ENCODE measurements at places on chromosomes 4 and X.

GRCh38 chr4:70666369-70666768 is at the start of gene JCHAIN:
TSS of gene JCHAIN (minus strand) at chr4:70666508. CDS start at chr4:70666490, 18 bp downstream.
- no peak within 1 kb of the TSS for H3K4me3 ChIP-seq
- peaks cover 11% of the 10 kb centered on the region for H3K27me3 ChIP-seq
- H3K27ac ChIP-seq = no peak within 1 kb of the TSS
- no peak for DNase-seq
- no peaks in the 10 kb centered on the region for H3K4me1 ChIP-seq

DNA sequence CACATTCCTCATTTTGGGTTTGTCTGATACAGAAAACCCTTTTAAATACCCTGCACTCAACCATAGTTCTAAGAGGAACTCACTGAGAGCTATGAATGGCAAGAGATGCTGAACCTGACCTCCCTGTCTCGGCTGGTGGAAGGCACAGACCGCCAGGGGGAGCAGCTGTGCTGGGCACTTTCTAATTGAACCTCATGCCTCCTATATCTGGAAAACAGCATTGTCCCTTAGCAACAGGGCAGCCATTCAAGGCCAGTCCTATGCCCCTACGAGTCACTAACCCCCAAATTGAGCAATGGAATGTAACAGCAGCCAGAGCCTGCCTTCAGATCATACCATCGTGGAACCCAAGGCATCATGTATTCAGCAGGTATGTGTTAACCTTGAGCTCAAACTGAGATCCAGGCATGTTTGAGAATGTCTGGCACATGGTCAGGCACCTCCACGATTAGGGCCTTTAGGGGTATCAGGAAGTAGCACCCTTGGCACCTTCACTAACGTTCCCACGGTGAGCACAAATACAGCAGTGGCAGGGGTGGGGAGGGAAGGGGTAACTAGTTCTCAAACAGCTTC is 5.1 kb downstream of the USP27X start:
- H3K4me3 ChIP-seq = no peak overlapping the region
- H3K27me3 ChIP-seq = no peaks in the 10 kb centered on the region
- H3K36me3 ChIP-seq = no peaks in the 10 kb centered on the region
- H3K4me1 ChIP-seq = peaks cover 11% of the 10 kb centered on the region
- no peak overlapping the region for H3K27ac ChIP-seq

GRCh38 chrX:48785186-48785539 is 1.2 kb upstream of the GATA1 start:
- H3K27me3 ChIP-seq = no peaks in the 10 kb centered on the region
- H3K4me3 ChIP-seq = no peak overlapping the region
- peaks cover 4% of the 10 kb centered on the region for H3K4me1 ChIP-seq
- no peak for DNase-seq
- no peaks in the 10 kb centered on the region for H3K36me3 ChIP-seq

- no peak within 1 kb of the TSS for H3K27ac ChIP-seq
- DNase-seq = no peak
- H3K36me3 ChIP-seq = no peaks in the 10 kb centered on the region
- no peaks in the 10 kb centered on the region for H3K4me1 ChIP-seq
Measured at GRCh38 chr4:168092176-168092712, at the start of gene ANXA10. TSS of gene ANXA10 (plus strand) at chr4:168092537. CDS start at chr4:168092701, 164 bp downstream.

GRCh38 chr4:142474398-142475087 is 371.6 kb downstream of the INPP4B start:
- no peak overlapping the region for H3K4me3 ChIP-seq
- peak; percentile 14 for DNase-seq
- no peaks in the 10 kb centered on the region for H3K36me3 ChIP-seq

- no peaks in the 10 kb centered on the region for H3K27me3 ChIP-seq
- no peak overlapping the region for H3K4me3 ChIP-seq
- H3K36me3 ChIP-seq = no peaks in the 10 kb centered on the region
- DNase-seq = no peak
- no peak overlapping the region for H3K27ac ChIP-seq
Measured at GRCh38 chr4:109424093-109424841, 9.3 kb upstream of the SEC24B start.

DNA sequence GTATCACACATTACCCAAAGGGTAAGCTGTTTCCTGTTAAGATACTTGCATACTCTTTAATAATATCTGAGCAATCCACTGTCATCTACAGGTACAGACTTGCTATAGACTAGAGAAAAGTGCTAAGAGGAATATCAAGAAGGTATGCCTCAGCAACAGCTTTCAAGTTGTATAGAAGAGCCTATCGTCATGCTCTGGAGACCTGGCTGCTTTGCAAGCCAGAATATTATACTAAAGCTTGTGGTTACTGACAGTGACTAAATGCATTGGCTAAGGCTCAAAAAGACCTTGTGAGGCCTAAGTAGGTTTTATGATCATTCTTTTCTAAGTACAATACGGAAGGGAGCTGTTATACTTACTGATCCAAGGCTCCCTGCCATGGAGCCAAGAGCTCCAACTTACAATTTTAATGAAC is 11.3 kb downstream of the LAMP2 start:
- no peak for DNase-seq
- H3K27ac ChIP-seq = peak overlapping the region; percentile 19
- peak overlapping the region; percentile 71 for H3K4me3 ChIP-seq
- H3K4me1 ChIP-seq = peaks cover 26% of the 10 kb centered on the region

GRCh38 chr4:97238956-97239666 is 904.2 kb downstream of the STPG2 start:
- no peaks in the 10 kb centered on the region for H3K27me3 ChIP-seq
- H3K4me1 ChIP-seq = no peaks in the 10 kb centered on the region
- no peak overlapping the region for H3K4me3 ChIP-seq
- no peak for DNase-seq
- H3K36me3 ChIP-seq = no peaks in the 10 kb centered on the region
- no peak overlapping the region for H3K27ac ChIP-seq

DNA sequence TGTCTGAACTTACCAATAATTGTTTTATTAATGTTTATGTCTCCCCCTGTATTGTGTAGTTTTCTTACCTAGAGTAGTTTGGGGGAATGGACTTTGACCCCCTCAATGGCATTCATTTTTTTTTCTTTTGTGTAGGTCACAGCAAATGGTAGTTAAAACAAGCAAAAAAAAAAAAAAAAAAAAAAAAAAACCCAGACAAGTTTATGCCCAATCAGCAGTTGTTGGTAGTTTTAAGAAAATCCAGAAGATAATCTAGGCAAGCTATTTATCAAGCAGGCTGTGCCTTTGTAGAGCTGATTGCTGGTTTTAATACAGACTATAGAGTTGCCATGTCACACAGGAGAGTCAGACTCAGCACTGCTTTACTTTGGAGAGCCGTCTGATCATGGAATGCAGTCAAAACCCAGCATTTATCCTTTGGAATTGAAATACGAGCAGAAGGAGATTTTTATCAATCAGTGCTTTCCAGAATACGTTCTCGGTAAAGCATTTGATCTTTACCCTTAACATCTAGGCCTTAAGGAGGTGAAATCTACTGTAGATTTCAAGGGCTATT is 16.6 kb downstream of the DCUN1D4 start:
- no peak overlapping the region for H3K4me3 ChIP-seq
- no peaks in the 10 kb centered on the region for H3K27me3 ChIP-seq
- DNase-seq = no peak

DNA sequence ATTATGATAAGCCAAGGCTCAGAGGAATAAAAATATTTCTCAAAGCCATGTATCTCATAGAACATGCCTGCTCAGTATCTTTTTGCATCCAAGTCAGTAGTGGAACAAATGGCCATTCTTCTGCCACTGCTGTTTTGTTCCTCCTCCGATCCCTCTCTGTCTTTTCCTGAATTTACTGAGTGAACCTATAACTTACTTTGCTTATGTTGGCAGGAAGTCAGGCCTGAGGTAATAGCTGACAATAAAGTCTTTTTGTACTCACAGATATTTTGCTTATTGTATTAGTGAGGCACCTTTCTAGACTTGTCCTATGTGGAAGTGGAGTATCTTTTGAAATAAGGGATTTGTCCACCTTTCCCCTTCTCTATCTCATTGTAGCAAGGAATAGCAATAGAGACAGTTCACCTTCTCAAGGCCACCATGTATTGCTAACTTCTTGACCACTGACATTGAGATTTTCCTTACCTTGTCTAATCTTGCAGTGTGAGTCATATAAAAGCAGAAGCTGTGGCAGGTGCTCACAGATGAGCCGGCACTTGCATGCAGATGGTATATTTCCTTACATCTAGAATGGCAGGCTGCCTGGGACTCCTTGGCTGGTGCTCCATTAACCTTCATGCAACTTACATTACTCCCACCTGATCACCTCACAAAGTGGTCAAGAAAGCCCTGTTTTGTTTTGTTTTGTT is 68.2 kb downstream of the AGTR2 start:
- no peak overlapping the region for H3K27ac ChIP-seq
- no peak overlapping the region for H3K4me3 ChIP-seq
- no peak for DNase-seq
- no peaks in the 10 kb centered on the region for H3K27me3 ChIP-seq
- H3K36me3 ChIP-seq = no peaks in the 10 kb centered on the region

DNA sequence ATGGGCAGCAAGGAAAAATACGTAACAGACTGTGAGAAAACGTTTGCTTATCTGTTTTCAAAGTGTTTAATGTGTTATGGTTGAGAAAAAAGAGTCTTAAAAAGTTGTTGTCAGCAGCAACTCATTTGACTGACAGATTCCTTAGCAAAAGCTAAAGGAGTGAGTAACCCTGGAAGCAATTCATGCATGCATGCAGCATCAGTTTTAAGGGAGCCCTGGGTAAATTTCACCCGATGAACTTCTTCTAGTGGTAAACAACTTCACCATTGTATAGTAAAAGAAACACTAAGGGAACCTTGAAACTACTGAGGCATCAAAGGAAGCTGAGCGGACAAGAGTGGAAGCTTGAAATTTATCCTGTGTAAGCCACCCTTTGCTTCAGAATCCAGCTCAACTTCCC is 583.2 kb upstream of the INTU start:
- no peak for DNase-seq
- H3K36me3 ChIP-seq = no peaks in the 10 kb centered on the region
- H3K4me1 ChIP-seq = no peaks in the 10 kb centered on the region
- H3K27me3 ChIP-seq = no peaks in the 10 kb centered on the region
- no peak overlapping the region for H3K27ac ChIP-seq

DNA sequence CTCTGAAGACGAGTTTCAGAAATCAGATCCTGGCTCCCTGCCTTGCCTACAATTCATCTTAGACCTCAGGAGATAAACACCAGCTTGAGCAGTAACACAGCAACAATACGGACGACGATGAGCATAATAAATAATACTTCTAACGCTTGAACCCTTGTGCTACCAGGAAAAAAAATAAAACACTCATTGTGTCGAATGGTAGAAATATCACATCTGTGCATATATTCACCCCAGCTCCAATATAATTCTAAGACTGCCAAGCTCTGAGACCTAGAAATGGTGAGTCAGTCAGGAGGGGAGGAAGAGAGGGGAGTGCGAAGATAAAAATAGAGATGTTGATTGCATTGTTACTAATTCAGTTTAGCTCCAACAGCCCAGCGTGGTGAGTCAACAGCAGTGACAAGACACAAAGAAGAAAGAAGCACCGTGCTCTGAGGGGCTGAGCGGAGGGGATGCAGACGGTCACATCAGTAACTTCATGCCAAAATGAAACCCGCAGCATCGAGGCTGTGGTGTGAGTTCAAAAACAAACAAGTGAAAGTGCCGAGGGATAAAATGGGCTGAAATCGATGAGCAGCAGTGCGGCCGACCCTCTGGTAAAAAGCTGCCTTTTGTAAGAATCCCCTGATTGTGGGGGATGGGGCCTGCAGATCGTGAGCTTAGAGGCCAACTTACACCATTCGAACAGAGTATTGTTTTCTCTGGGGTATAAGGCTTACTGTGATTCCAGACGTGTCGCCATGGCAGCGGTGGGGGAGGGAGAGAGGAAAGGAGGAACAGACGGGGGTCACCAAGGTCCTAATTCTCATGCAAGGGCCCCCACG is 150.4 kb downstream of the MGST2 start:
- no peaks in the 10 kb centered on the region for H3K4me1 ChIP-seq
- no peak overlapping the region for H3K4me3 ChIP-seq
- no peak for DNase-seq
- no peaks in the 10 kb centered on the region for H3K36me3 ChIP-seq
- H3K27ac ChIP-seq = no peak overlapping the region

DNA sequence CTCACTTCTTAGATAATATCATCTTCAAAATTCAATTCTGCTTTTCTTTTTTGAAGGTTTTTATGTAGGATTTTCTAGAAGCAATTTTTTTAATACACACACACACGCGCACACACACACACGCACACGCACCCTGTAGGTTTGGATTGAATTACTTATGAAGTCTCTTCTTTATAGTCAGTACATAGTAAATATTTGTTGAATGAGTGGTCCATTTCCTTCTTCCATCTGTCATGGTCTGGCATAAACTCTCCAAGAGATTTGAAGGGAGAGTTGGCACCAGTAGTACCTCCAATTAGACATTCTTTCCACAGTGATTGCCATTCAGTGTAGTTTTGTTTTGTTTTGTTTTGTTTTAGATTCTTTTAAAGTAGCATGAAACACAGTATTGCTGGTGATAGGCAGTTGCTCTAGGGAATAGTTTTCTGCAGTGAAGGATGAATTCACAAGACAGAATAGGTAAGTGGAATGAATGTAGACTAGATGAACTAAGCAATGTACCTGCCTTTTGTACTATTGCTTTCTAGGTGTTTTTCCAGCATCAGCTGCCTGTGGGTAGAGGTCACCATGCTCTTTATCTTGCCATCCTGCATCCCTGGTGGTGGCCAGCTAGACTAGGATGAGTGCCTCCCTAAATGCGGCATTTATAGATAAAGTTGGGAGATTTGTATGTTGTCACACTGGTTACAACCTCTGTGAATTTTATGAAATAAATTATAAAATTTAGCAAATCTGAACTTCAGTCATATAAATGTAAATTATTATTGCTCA is 20.5 kb downstream of the PDLIM5 start:
- H3K36me3 ChIP-seq = no peaks in the 10 kb centered on the region
- H3K4me1 ChIP-seq = no peaks in the 10 kb centered on the region
- H3K4me3 ChIP-seq = no peak overlapping the region
- no peaks in the 10 kb centered on the region for H3K27me3 ChIP-seq
- DNase-seq = no peak

DNA sequence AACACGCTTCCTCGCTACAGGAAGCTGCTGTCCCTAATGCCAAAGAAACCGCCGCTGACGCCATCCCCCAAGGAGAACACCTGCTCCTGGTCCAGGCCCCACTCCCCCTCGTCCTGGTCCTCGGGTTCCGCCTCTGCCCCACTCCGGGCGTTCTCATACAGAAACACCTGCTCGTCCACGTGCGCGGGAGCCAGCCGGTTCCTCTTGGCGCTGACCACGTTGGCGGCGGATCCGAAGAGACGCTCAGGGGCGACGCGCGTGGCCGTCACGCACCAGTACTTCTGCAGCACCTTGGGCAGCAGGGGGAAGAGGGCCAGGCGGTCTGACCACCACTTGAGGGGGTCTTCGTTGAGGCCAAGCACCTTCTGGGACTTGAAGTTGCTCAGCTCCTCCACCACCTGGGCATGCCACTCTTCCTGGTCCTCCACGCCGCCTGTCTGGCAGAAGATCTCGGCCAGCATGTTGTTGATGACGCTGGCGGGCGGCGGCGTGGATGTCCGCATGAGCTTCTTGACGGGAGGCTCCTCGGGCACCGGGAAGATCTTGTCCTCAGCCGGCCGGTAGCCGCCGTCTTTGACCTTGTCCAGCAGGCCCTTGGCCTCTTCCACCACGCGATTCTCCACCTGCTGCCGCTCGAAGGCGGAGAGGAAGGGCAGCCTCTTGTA is 12.0 kb downstream of the DHRSX start:
- no peak overlapping the region for H3K27ac ChIP-seq
- H3K4me1 ChIP-seq = no peaks in the 10 kb centered on the region
- H3K4me3 ChIP-seq = no peak overlapping the region
- DNase-seq = no peak
- H3K36me3 ChIP-seq = peaks cover 52% of the 10 kb centered on the region

GRCh38 chrX:7904562-7904961 is 22.7 kb downstream of the PNPLA4 start:
- H3K27ac ChIP-seq = no peak overlapping the region
- no peaks in the 10 kb centered on the region for H3K27me3 ChIP-seq
- H3K4me1 ChIP-seq = no peaks in the 10 kb centered on the region
- H3K36me3 ChIP-seq = peaks cover 9% of the 10 kb centered on the region
- H3K4me3 ChIP-seq = no peak overlapping the region

Data from CD4-positive, CD25-positive, alpha-beta regulatory T cell (primary cell).